ENCODE measurements at places on chromosomes 5 and 9.

DNA sequence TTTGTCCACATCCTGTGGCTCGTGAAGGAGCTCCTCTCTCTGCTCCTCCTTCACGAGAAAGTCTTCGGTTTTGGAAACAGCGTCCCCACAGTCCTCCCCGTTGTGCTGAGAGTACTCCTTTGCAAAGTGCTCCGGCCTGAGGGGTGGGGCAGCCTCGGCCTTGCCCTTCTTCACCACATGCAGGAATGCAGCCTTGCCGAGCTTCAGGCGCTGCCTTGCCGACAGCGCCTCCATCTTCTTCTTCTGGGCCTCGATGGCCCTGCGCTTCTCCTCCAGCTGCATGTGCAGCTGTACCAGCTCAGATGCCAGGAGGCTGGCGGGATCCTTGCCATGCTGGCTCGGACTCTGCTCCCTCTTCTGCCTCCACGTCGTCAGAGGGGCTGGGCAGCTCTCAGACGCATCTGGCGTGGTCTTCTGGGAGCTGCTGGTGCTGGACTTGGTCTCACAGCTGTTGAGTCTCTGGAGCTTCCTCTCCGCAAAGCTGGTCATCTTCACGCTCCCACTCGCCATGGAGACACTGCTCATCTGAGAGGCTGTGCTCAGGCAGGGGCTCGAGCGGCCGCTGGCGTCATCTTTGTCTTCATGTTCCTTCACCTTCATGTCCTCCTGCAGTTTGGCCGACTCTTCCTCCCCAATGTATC lies 85.5 kb downstream of the CAMSAP1 start:
- DNase-seq, result no peak

DNA sequence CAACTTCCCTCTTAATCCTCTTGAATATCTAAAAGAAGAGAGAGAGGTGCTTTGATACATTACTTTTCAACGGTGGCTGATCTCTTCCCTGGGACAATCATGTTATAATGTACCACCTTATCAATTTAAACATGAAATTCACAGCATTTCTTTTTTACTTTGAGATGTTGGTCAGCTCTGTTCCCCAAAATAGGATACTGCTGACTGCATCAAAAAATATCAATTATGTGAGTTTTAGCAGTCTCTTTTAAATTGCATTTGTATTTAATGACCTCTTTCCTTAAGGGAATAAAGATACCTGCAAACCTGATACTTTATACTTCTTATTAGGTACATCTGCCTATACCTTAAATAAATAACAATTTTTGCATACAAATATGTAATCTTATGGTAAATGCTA lies 58.4 kb upstream of the MARCHF11 start:
- DNase-seq, result no peak

GRCh38 chr5:156134216-156134615 lies 192.7 kb upstream of the SGCD start:
- DNase-seq, result no peak

DNA sequence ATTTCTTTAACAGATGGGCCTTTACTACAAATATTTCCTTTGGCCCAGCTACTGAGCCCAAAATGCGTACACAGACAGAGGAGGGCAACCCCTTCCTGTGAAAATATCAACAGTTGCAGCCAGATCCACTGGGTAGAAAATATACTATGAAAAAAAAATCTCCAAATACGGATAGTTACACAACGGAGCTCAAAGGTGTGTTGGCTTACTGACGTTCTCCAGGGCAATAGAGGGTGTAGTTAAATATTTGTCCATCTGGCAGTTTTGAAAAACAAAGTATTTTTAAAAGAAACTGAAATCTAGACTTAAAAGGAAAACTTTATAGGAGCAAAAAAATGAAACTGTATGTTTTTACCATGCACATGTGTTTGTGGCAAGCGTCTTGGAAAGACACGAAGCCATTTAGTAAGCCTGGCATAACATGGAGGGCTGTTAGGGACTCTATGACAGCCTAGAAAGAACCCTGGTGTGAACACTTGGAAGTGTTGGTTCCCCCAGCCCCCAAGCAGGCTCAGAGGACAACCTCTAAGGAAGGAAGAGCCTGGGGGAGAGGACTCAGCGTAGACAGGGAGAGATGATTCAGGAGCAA lies 157.8 kb upstream of the TRPM3 start:
- no peak for DNase-seq

DNA sequence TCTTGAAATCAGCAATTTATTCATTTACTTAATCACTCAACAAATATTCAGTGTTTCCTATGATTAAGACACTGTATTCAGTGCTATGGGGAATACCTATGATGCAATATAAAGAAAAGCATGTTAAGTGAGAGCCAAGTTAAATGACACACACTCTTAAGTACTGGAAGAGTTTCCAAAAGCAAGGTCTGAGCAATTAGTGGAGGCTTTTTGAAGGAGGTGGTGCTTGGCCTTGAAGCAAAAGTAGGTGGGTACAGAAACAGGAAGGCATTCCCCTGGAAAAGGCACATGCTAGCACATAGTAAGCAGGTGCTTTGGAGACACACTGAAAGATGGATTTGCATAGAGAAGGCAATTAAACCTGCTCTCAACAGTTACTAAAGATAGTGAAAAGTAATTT lies 4.0 kb downstream of the TSLP start:
- no peak for DNase-seq

DNA sequence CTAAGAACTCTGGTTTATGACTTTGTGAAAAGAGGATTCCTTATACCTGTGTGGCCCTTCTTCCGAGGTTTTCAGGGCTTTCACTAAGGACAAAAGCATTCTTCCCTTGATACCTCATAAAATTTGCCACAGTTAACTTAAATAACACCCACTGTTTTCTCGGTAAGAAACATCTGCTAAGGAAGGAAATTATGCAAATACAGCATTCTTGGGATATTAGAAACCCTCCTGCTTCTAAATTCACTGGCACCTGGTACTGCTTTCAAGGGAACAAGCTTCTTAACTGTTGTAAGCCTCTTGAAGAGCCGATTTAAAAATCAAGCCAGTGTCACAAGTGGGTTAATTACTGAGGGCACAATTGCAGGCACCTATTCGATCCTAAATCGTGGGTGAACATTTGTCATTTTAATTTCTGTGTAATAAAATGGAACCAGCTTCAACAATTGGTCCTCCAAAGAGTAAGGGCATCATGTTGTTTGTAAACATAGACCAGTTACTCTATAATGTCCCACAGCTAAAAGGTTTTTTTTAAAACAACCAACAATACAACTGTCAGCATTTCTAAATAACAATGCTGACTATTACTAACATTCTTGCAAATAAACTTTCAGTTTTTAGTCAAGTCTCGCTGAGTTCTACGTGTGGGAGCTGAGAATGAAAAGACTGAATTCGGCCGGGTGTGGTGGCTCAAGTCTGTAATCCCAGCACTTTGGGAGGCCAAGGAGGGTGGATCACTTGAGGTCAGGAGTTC lies 26.6 kb downstream of the AK3 start:
- no peak for DNase-seq

GRCh38 chr9:98365781-98366180 lies 110.3 kb upstream of the TBC1D2 start:
- no peak for DNase-seq

GRCh38 chr5:122936088-122936487 lies 90.7 kb downstream of the SNX24 start:
- DNase-seq, result no peak

GRCh38 chr5:38404667-38405276 lies 146.4 kb downstream of the EGFLAM start:
- DNase-seq, result no peak

DNA sequence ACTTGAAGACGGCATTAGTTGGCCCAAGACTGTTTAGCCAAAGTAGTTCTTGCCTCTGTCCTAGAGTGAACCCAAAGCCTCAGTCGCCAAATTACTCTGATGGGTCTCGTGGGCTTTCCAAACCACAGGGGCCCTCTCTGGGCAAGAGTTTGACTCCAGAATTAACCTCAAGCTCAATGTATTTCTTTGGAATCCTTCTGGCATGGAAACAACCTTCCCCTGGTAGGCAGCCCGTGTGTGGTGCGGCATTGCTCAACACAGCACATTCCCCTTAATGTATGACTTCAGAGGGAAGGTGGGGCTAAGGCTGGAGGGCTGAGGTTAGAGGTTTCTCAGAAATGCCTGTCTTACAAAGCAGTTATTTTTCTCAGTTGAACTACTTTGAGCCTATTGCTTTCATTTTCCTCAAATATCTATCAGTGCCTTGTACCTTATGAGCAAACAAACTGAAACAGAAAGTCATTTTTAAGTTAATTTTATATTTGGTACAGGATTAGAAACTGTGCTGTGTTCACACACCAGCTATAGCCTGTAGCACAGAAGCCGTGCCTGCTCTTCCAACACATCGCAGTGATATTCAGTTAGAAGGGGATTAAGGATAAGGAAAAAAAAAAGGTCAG lies 123.9 kb upstream of the HAPLN1 start:
- no peak for DNase-seq

GRCh38 chr5:175921061-175921730 lies 46.9 kb downstream of the THOC3 start:
- no peak for DNase-seq

- DNase-seq, result no peak
Observed at GRCh38 chr5:128949847-128950546, 15.3 kb upstream of the SLC27A6 start.

DNA sequence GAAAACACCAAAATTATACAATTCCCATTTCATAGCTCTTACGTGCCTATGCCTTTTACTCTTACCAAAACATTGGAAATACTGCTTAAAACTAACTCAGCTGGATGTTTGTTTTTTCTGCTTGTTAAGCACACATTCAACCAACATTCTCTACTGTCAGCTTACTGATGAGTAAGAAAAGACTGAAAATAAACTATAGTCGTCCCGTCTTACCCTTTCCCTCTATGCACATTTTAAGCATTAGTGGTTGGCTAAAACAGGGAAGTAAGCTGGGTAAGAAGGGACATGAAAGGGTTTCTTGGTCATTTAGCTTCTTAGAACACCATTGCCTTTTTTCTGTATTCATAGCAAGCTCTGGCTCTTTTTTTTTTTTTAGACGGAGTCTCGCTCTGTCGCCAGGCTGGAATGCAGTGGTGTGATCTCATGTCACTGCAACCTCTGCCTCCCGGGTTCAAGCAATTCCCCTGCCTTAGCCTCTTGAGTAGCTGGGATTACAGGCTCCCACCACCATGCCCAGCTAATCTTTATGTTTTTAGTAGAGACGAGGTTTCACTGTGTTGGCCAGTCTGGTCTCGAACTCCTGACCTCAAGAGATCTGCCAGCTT lies 232.1 kb upstream of the PCSK5 start:
- DNase-seq, result peak; percentile 16

DNA sequence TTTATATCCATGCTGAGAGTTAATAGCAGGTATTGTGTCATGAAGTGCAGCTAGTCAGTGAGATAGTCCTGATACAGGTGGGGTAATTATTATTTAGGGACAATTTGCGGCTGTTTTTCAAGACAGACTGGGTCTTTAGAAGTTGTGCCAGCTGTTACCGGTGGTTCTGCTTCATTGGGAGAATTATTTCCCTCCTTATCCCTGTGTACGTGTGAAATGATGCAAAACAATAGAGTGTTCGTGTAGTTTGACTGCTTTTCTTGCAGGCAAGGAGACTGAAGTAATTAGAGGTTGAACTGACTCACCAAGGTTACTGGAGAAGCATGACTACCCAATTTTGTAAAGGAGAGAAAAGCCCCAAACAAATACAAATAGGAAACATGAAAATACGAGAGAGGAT lies 101.7 kb downstream of the ARRDC3 start:
- no peak for DNase-seq

DNA sequence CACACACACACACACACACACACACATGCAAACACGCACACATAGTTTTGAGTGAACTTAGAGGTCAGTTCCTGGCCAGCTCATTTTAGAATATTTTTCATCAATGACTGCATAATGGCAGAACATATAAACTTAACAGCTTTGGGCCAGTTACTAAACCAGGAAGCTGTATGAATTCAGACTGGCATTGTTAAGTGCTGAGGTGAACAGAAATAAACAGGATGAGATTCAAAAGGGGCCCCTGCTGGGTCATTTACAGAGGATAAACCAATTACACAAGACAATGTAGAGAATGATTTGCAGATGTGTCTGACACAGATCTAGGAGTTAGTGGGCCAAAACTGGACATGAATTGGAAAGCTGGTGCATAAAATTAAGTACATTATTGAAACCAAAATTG lies 44.6 kb downstream of the MARCHF11 start:
- no peak for DNase-seq

- DNase-seq, result no peak
Observed at GRCh38 chr5:80192507-80193241, 63.2 kb downstream of the SERINC5 start.

GRCh38 chr5:132259069-132259851 lies 1.8 kb downstream of the PDLIM4 start:
- no peak for DNase-seq

DNA sequence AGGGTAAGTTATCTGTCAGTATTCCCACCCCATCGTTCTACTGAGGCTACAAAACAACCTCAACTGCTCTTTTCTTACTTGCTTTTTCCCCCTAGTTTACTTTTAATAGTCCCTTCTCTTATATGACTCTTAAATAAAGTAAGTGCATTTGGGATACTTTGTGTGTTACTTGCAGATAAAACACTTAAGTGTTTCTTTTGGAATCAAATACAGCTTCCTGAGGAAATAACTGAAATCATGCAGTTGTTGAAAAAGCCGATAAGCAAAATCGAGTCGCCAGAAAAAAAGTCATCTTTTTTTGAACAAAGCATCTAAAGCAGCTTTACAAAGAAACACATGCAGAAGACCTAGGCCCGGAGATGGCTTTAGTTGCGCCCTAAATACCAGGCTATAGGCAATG lies 53.5 kb upstream of the EPB41L4A start:
- no peak for DNase-seq

GRCh38 chr5:128084228-128085167 lies 932 bp downstream of the SLC12A2 start:
- DNase-seq, result peak; percentile 26

GRCh38 chr9:137880160-137880975 lies 2.8 kb downstream of the CACNA1B start:
- DNase-seq, result no peak

- peak; percentile 19 for DNase-seq
Observed at GRCh38 chr5:32027093-32027716, 146.9 kb downstream of the GOLPH3 start.

Measured in Kasumi-1 (cell line).